Ecto neural progenitor cell (in vitro differentiated cells): ENCODE measurements at places on chromosomes 11 and 22.

DNA sequence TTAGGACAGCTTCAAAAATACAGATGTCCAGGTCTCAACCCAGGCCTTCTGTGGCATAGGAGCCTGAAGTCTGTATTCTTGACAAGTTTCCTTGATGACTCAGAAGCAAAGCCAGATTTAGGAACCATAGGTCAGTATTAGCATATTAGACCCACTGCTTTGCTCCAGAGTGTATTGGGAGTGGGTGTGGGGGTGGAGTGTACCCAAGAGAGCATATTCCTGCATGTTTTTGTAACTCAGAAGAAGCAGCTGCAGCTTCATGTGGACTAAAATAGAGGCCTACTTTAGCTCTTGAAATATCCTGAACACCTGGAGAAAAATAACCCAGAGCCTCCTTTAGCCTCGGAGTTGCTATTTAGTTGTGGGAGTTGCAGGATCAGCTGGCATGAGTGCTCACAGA lies 106.7 kb downstream of the CCDC81 start:
- DNase-seq = no peak

GRCh38 chr11:96141626-96142025 lies 201.4 kb downstream of the MAML2 start:
- DNase-seq = no peak

DNA sequence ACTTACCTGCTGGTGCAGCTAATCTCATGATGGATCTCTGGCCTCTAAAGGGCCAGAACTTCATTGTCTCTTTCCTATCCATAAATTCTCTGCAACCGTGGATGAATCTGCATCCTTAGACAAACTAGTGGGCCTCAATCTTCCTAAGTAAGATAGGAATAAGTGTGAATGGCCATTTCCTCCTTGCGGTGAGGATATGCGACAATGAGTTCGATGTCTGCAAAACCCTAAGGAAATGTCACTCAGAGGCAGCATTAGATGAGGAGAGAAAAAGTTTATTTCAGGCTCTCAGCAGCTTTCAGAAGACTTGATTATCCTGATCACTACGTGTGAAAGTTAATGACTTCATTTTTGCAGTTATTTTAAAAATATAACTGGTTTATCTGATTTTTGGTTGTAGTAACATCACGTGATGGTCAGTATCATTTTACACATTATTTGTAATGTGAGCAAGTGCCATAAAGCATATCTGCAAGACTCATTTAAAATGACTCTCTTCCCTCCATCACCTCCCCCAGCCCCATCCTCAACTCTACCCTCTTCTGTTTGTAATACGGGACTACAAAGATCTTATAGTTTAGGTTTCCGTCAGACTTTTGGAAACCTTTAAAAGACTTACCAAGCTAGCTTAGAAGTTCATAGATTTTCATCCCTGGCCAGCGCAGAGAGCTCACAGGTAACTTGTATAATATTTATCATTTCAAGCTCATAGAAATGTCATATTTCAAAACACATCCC lies 10.2 kb downstream of the GRAP2 start:
- no peak for DNase-seq

DNA sequence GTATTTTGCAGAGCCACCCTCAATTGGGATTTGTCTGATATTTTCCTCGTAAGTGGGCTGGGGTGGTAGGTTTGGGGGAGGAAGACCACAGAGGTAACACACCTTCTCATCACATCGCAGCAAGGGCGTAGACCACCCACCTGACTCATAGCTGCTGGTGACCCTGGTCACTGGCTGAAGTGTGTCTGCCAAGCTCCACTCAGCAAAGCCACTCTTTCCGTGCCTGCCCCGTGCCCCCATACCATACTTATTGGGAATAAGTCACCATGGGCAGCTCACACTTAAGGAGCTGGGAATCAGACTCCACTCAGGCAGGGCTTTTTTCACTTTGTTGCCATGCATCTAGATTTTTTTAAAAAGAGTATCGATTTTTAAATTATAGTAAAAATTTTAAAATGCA lies 111.6 kb downstream of the PHF21B start:
- DNase-seq = no peak

DNA sequence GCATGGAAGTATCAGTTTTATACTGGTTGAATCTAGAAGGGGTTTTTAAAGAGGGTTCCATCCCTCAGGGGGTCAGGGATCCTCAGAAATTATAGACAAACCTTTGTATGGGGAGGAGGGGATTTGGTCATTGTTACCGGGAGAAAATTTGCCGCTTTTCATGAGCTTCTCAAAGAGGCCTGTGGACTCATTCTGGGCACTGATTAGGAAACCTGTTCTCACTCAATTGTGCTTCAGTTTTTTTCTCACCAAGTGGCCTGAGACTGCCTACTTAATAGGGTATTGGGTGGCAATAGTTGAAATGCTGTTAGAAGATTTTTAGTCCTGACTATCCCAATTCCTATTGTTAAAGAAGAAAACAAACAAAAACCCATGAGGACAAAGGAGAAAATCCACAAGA lies 14.0 kb downstream of the MPEG1 start:
- no peak for DNase-seq

GRCh38 chr11:69257838-69258658 lies 35.9 kb upstream of the MYEOV start:
- no peak for DNase-seq

GRCh38 chr11:68524213-68524612 lies 63.7 kb downstream of the PPP6R3 start:
- no peak for DNase-seq

DNA sequence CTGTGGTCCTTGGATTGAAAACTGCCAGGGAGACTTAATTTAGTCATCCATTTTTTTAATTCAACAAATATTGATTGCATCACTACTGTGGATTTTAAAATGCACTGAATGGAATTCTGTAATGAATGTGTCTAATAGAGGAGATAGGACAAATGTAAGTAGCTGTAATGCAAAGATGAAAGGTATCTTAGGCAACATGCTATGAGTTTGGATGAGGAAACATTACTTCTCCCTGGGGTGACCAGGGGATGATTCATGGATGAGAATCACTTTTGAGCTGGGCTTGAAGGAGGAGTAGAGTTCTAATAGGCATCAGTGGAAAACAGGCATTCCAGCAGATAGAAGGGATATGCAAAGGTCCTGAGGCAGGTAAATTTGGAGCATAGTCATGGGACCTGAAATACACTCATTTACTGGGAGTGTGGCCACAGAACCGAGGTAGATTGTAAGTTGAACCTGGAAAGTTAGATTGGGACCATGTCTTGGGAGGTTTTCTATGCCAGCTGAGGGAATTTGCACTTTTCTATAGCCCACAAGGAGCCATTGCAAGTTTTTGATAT lies 43.4 kb downstream of the PKNOX2 start:
- DNase-seq = no peak

- DNase-seq = no peak
These were observed 567.3 kb downstream of the MIAT start for GRCh38 chr22:27224485-27225374.

- no peak for DNase-seq
These were observed 116.2 kb upstream of the NTM start for GRCh38 chr11:131254254-131254653.

DNA sequence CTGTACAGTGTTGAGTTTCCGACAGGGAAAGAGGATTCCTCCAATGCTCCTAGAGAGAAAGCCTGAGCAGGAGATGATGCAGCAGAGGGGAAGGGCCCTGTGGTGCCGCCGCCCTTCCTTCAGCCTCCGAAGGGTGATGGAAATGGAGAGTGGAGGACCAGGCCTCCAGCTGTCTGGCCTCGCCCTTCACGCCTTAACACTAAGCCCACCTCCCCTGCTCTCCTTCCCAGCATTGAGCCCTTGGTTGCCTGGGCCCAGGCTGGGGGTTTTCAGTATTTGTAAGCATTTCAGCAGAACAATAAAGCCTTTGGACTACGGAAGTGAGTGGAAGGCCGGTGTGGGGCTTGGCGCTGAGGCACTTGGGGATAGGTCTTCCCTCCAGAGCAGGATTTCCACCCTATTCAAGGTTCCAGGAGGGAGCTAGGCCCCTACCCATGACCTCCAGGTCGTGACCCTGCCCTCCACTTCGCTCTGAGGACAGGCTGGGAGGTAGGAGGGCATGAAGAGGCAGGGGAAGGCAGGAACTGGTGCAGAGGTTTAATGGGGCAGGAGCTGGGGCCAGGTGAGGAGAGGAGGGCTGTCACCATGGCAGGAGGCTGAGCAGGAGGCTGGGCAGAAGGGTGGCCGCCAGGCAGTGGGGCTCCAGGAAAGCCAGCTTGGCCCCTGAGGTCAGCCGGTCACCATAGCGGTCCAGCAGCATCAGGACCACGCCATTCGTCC lies 21.6 kb downstream of the TREH start:
- DNase-seq = no peak

DNA sequence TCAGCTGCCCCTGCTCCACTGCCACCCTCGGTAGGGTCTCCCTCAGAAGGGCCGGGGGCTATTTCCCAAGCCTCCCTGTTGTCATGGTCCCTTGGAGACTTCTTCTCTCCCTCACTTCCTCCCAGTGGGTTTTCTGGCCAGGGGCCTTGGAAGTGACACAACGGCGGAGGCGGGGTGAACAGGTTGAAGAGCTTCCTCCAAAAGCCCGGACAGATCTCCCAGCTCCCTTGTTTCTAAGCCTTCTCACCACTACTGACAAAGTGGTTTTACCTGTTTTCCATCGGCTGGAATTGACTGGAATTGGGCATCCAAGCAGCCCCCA lies 14.5 kb downstream of the MYH9 start:
- no peak for DNase-seq

- DNase-seq = no peak
These were observed 116.5 kb upstream of the MTNR1B start for GRCh38 chr11:92852946-92853345.

DNA sequence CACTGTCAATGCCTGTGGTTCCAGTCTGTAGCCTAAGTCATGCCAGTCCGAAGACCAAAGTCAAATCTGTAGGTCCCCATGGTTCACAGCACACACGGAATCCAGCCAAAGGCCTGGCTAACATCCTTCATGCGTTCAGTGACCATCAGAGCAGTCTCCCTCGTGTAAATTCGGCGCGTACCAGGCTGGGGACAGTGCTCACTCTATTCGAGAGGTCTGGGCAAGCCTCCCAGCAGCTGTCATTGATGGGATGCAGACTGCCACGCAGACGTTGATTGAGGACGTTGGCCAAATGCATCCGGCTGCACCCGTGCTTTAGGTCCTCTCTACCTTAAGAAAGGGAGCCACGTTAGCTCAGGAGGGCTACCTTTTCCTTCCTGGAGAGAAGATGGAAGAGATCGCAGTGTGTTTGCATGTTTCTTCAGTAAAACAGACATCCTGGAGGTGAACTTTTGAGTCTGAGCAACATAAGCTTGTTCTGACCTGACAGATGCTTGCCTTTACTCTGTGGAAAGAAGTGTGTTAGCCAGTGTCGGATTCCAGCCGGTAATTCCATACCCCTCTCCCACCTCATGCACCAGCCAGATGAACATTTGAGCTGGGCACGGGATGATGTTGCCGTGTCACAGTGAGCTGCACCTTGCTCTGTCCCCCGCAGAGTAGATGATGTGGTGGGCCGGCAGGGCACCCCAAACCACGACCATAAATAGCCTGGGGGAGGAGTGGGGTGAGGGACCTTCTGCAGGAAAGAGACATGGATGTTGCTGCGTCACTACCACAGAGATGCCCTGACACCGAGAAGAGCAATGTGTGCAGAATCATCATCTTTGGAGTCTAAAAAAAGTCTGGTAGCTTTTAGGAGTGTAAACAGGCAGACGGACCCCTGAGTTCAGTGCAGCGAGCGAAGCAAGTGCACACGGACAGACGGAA lies 12.2 kb downstream of the CTTN start:
- DNase-seq = no peak

GRCh38 chr11:33177676-33178336 lies 16.5 kb upstream of the CSTF3 start:
- DNase-seq = no peak

DNA sequence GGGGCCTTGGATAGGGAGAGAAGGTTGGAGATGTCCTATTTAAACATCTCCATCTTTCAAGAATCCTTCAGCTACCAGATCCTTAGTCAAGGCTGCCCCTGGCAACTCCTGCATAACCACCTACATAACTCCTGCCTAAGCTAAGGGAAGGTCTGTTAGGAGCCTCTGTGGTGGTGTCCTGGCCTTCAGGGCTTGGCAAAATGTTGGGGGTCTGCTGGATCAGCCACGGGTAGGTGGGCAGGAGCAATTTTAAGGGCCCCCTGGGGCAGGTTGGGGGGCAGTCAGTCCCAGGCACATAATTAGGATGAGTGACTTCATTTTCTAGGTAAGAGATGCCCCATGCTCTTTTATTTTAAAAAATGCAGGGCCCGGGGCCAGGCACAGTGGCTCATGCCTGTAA lies 25.9 kb downstream of the USH1C start:
- no peak for DNase-seq

- no peak for DNase-seq
These were observed 39.2 kb downstream of the CEP164 start for GRCh38 chr11:117366875-117367274.

GRCh38 chr11:124633355-124633754 lies 10.7 kb downstream of the TBRG1 start:
- no peak for DNase-seq

DNA sequence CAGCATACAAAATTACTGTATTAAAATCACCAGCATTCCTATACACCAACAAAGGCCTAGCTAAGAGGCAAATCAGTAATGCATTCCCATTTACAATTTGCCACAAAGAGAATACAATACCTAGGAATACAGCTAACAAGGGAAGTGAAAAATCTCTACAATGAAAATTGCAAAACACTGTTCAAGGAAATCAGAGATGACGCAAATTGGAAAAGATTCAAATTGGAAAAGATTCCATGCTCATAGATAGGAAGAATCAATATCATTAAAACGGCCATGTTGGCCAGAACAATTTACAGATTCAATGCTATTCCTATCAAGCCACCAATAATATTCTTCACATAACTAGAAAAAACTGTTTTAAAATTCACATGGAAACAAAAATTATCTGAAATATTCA lies 123.0 kb upstream of the ANO5 start:
- DNase-seq = no peak

- no peak for DNase-seq
These were observed 65.5 kb downstream of the BCR start for GRCh38 chr22:23245799-23246136.

- no peak for DNase-seq
These were observed 124.4 kb upstream of the SLC5A12 start for GRCh38 chr11:26846227-26846626.

- peak; percentile 24 for DNase-seq
These were observed 41.5 kb upstream of the TP53I11 start for GRCh38 chr11:44992181-44992582.

DNA sequence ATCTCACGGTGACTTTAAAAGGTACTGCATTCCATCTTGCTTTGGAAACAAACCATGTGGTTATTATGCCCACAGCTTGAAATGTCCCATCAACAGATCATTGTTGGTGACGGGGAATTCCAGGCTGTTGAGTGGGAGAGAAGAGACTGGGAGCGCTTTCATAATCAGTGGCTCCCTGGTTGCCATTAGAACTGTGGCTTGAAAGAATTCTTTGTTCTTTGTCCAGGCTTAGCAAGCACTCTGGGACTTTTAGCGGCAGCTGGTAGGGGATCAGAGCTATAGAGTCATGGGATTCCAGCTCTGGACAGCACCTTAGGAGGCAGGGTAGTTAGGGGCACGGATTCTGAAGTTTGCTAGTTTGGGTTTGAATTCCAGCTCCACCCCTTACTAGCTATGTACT lies 22.0 kb downstream of the MMP20 start:
- DNase-seq = no peak

- peak; percentile 52 for DNase-seq
These were observed 531 bp downstream of the RAB3IL1 start for GRCh38 chr11:61916737-61917333.

- no peak for DNase-seq
These were observed 37.4 kb downstream of the GRAMD4 start for GRCh38 chr22:46657655-46657953.

GRCh38 chr22:50670914-50671538 lies 1.6 kb upstream of the SHANK3 start:
- no peak for DNase-seq

GRCh38 chr22:35733036-35733435 lies 15.4 kb downstream of the APOL5 start:
- no peak for DNase-seq
